Astrocyte (in vitro differentiated cells and primary cell): ENCODE measurements at places on chromosomes 1 and 21. TPM values are rescaled to one million over a fixed set of nuclear protein-coding genes. Genes with fewer than 3 reads are reported as not detected.

The CLCN6 gene
- 16.7 and 22.4 TPM in 2 replicates for total RNA-seq

The POGK gene
- 41.6 and 44.2 TPM in 2 replicates for total RNA-seq

The EGLN1 gene
- total RNA-seq = 34.5 and 35.5 TPM in 2 replicates

The KRTAP10-7 gene
- not detected in 2 replicates for total RNA-seq

The C1orf87 gene
- not detected in 2 replicates for total RNA-seq

DNA sequence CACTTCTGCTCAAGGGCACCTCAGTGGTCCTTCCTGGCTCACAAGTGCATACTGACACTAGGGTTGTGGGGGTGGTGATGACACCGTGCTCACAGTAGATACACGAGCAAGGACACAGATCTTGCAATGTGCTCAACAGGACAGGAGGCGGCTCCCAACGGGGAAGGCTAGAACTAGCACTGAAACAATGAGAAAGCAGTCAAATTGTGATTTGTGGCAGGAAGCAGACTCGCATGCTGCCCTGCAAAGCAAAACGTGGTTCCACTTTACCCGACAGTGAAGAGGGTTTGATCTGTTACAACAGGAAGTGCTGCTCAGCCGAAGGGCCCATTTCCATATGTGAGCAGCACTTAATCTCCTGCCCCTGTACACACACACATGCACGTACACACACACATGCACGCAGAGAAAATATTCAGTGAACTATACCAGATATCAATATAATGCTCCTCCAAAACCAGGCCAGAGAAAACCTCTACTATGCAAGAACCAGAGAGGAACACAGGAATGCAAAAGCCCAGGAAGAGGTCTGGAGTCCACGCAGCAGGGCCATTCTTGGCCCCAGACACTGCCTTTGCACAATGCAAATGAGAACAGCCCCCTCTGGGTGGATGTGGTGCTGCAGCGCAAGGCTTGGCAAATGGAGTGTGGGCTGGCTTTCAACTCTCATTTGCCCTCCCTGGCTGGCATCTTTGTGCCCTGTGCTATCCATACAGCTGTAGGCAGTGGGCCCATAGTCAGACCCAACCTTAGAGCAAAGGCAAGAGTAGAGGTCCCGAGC lies 47.1 kb downstream of the KANK4 start:
- peaks cover 6% of the 10 kb centered on the region for H3K27me3 ChIP-seq
- no peaks in the 10 kb centered on the region for H3K4me1 ChIP-seq
- no peak overlapping the region for H3K27ac ChIP-seq

DNA sequence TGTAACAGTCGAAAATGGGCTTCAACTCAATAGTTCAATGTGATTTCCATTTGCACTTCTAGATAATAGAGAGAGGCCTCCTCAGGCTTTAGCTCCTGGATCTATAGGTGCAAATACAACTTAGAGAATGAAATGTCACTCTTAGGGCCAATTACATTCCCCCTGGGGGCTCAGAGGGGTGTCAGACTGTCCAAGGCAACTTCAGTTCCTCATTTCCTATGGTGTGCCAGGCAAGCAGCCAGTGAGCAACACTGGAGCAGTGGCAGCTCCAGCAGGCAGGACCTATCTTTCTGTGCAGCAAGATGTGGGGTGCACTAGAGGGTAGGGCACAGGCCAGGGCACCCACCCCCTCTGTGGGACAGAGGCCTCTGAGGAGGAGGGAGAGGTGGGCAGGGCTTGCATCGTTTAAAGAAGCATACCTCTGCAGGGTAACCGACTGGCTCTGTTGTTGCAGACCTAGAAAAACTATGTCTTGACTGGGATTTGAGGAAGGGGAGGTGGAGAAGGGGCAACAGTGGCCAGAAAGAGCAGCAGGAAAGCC lies 97.3 kb downstream of the SUSD4 start:
- H3K4me3 ChIP-seq = no peak overlapping the region
- no peak overlapping the region for H3K27ac ChIP-seq
- DNase-seq = no peak
- H3K36me3 ChIP-seq = no peaks in the 10 kb centered on the region

DNA sequence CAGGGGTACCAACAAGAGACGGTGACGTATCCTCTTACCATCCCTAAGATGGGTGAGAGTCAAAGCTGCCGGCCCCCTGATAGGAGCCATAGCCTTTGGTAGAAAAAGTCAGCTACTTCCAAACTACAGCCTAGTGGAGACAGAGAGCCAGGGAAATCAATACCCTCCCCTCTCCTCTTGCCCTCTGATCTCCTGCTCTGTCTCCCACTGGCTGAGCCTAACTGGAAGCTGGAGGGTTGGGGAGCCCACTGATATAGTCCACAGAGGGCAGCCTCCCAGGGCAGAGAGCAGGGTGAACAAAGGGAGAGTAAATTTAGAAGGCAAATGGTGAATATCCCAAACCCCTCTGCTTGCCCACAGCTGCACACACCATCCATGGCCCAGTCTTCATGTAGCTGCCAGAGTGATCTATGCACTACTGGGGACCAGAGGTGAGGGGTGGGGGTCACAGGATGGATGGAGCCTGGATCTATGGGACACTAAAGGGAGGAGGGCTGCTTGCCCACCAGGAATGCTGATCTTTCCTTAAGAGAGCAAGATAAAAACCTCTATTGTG lies 80.0 kb downstream of the DHRS3 start:
- no peak overlapping the region for H3K4me3 ChIP-seq
- no peaks in the 10 kb centered on the region for H3K27me3 ChIP-seq
- H3K36me3 ChIP-seq = no peaks in the 10 kb centered on the region
- H3K27ac ChIP-seq = no peak overlapping the region
- H3K4me1 ChIP-seq = peaks cover 23% of the 10 kb centered on the region
- no peak for DNase-seq

DNA sequence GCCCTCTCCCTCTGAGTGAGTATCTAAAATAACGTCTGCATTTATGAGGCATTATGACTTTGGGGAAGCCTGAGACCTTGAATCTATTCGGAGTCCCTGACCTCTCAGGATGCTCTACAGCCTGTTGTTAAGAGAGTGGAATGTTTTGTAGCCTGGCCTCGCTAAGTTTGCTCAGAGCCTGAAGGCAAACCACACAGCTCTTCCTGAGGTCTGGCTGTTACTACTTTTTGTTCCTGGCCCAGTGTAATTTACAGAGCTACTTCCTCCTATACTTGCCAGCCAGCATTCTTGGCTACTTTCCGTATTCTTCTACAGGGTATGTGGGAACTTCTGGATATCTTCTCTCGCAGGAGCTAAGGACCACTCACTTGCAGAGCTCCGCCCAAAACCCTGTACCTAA lies 3.6 kb upstream of the ZMYM4 start:
- DNase-seq = peak; percentile 54
- no peak overlapping the region for H3K27ac ChIP-seq
- no peak overlapping the region for H3K4me3 ChIP-seq
- H3K36me3 ChIP-seq = no peaks in the 10 kb centered on the region

DNA sequence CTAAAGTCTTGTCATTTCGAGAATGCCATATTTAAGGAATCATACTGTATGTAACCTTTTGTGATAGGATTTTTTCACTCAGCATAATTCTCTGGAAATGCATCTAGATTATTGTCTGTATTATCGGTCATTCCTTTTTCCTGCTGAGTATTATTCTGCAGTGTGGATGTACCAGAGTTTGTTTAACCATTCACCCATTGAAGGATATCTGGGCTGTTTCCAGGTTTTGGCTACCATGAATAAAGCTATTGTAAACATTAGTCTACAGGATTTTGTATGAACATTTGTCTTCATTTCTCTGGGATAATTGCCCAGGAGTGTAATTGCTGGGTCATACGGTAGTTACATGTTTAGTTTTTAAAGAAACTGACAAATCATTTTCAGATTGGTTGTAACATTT lies 61.8 kb downstream of the ATP1A1 start:
- H3K4me3 ChIP-seq = no peak overlapping the region
- no peaks in the 10 kb centered on the region for H3K27me3 ChIP-seq
- peaks cover 8% of the 10 kb centered on the region for H3K4me1 ChIP-seq
- H3K36me3 ChIP-seq = no peaks in the 10 kb centered on the region

GRCh38 chr1:58993403-58993802 lies 209.6 kb upstream of the JUN start:
- H3K27ac ChIP-seq = no peak overlapping the region
- no peaks in the 10 kb centered on the region for H3K4me1 ChIP-seq
- no peaks in the 10 kb centered on the region for H3K27me3 ChIP-seq

DNA sequence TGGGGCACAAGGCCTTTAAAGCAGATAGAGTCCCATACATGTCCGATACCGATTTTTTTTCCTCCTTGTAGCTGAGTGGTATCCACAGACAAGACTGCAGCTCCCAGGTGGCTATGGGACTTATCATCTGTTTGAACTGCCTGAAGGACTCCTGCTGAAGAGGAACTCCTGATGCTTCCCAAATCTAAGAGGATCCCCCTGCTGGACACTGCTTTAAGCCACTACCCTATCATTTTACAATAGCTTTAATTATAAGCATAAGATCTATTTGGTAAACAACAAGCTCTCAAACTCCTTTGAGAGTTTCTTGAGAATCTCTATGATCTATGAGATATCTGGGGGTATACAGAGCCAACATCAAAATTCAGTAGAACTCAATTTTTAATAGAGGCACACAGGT lies 11.7 kb downstream of the NDC1 start:
- DNase-seq = no peak
- H3K27ac ChIP-seq = no peak overlapping the region
- peaks cover 9% of the 10 kb centered on the region for H3K36me3 ChIP-seq
- H3K4me3 ChIP-seq = no peak overlapping the region
- no peaks in the 10 kb centered on the region for H3K27me3 ChIP-seq
- no peaks in the 10 kb centered on the region for H3K4me1 ChIP-seq

DNA sequence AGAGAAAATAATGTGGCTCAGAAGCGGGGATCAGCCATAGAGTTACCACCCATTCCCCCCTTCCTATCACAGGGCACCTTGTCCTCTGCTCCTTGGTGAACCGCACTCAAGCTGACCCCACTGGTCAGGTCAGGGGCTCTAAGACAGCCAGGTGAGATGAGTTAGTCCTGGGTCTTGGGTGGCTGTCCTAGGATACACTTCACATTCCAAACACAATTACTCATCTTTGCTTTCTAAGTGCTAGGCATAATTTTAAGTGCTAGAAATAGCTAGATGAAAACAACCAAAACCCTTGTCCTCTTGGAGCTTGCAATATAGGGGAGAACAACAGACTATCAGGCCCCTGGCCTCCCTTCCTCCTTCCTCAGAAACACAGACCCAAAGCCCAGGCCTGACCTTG lies 7.8 kb upstream of the MUTYH start:
- no peaks in the 10 kb centered on the region for H3K27me3 ChIP-seq
- H3K36me3 ChIP-seq = peaks cover 15% of the 10 kb centered on the region
- peaks cover 5% of the 10 kb centered on the region for H3K4me1 ChIP-seq
- H3K4me3 ChIP-seq = no peak overlapping the region

- peak; percentile 71 for DNase-seq
- peak overlapping the region; percentile 98 for H3K27ac ChIP-seq
- H3K36me3 ChIP-seq = peaks cover 29% of the 10 kb centered on the region
- peaks cover 29% of the 10 kb centered on the region for H3K4me1 ChIP-seq
- no peaks in the 10 kb centered on the region for H3K27me3 ChIP-seq
- H3K4me3 ChIP-seq = peak overlapping the region; percentile 98
These were observed 1.4 kb downstream of the NIT1 start for GRCh38 chr1:161119092-161119903.

GRCh38 chr1:48530727-48531351 lies 58.8 kb upstream of the SPATA6 start:
- H3K4me1 ChIP-seq = no peaks in the 10 kb centered on the region
- H3K27ac ChIP-seq = no peak overlapping the region
- no peak overlapping the region for H3K4me3 ChIP-seq
- no peaks in the 10 kb centered on the region for H3K27me3 ChIP-seq

DNA sequence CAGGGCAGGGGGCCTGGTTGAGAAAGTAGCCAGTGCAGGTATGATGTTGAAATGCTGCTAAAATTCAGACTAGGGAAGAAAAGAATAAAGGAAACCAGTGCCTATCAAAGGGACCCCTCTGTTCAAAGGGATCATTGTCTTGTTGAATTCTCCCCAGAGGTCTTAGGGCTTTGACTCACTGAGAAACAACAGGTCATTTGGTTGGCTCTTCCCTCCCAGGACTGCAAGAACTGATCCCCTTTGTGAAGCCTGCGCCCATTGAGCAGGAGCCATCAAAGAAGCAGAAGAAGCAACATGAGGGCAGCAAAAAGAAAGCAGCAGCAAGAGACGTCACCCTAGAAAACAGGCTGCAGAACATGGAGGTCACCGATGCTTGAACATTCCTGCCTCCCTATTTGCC lies 11.8 kb upstream of the CELSR2 start:
- H3K4me1 ChIP-seq = peaks cover 19% of the 10 kb centered on the region
- H3K4me3 ChIP-seq = no peak overlapping the region
- DNase-seq = no peak

DNA sequence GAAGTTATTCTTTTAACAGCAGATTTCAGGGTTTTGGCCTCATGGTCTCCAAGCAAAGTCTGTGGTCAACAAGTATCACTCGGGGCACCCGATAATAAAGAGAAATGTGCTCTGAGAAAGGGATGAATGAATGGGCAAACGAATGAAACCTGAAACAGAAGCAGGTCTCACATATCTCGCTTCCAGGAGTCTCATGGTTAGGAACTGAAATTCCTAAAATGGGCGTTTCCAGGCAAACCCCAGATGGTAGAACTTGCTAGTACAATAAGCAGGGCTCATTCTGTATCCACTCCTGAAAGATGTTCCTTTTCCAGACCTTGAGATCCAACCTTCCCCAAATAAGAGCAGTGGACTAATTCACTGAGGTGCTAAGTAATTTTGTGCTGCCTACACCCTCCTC lies 87.2 kb downstream of the LAMC2 start:
- no peak overlapping the region for H3K4me3 ChIP-seq
- H3K27me3 ChIP-seq = no peaks in the 10 kb centered on the region
- peak; percentile 57 for DNase-seq
- peak overlapping the region; percentile 92 for H3K27ac ChIP-seq
- H3K36me3 ChIP-seq = no peaks in the 10 kb centered on the region
- peaks cover 43% of the 10 kb centered on the region for H3K4me1 ChIP-seq

DNA sequence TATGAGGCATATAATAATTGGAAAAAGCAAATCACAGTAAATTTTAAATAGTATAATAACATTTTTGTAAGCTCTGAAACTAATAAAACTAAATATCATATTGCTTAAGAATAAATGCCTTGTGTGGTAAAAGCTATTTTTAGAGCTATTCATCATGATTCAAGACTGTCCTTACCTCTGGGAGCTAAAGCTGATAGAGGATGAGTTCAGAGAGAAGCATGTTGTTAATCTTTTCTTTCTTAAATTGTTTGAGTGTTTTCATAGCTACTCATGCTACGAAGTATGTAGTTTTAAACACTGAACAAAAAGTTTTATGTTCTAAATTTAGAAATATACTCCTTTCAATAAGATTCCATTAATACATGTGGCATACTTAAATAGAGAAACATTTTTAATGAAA lies 30.5 kb downstream of the IFI16 start:
- H3K27ac ChIP-seq = peak overlapping the region; percentile 84
- no peak overlapping the region for H3K4me3 ChIP-seq
- peaks cover 19% of the 10 kb centered on the region for H3K4me1 ChIP-seq

DNA sequence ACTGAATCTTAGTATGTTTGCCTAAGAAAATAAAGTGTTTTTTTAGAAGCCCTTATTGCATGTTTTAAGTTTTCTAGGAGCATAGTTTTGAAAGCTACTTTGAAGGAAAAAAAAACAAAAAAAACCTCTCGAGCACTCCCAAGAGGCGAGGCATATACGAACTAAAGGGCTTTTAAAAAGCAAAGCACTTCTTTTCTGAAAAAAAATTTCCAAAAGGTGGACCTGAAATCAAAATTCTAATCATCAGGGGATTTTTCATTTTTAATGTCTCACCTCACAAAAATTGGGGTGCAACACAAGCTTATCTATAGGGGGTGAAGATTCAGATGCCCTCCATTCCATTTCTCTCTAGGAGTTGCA lies 594 bp downstream of the GLMN start:
- H3K4me1 ChIP-seq = peaks cover 11% of the 10 kb centered on the region
- peak overlapping the region; percentile 93 for H3K27ac ChIP-seq
- H3K36me3 ChIP-seq = no peaks in the 10 kb centered on the region
- H3K27me3 ChIP-seq = no peaks in the 10 kb centered on the region
